ENCODE measurements at places on chromosomes 12 and 14.

GRCh38 chr12:129862561-129863175 lies 41.2 kb downstream of the TMEM132D start:
- DNase-seq, result no peak

GRCh38 chr12:31519511-31519910 lies 71.4 kb downstream of the DENND5B start:
- no peak for DNase-seq

GRCh38 chr12:104226672-104227071 lies 11.1 kb downstream of the TXNRD1 start:
- DNase-seq, result no peak

- peak; percentile 42 for DNase-seq
Measured at GRCh38 chr12:108633534-108634248, at the start of gene SELPLG. SELPLG (minus strand) TSS chr12:108633894; CDS start chr12:108624307, 9,587 bp downstream.

DNA sequence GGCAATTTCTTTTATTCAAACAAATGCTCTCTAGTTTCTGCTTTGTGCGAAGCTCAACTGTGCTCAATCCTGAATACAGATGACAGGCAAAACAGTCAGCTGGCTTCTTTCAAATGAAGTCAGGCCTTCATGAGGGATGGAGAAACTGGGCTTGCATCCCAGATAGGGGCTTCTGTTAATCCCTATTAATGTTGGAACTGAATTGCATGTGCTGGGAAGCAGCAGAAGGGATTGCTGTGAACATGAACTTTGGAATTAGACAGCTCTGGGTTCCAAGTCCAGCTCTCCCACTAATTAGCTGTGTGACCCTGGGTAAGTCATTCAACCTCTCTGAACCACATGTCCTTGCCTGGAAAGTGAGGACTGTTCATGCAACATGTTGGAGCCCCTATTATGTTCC lies 21.1 kb upstream of the CORO1C start:
- DNase-seq, result no peak

GRCh38 chr12:89693639-89694202 lies 14.9 kb downstream of the ATP2B1 start:
- no peak for DNase-seq

DNA sequence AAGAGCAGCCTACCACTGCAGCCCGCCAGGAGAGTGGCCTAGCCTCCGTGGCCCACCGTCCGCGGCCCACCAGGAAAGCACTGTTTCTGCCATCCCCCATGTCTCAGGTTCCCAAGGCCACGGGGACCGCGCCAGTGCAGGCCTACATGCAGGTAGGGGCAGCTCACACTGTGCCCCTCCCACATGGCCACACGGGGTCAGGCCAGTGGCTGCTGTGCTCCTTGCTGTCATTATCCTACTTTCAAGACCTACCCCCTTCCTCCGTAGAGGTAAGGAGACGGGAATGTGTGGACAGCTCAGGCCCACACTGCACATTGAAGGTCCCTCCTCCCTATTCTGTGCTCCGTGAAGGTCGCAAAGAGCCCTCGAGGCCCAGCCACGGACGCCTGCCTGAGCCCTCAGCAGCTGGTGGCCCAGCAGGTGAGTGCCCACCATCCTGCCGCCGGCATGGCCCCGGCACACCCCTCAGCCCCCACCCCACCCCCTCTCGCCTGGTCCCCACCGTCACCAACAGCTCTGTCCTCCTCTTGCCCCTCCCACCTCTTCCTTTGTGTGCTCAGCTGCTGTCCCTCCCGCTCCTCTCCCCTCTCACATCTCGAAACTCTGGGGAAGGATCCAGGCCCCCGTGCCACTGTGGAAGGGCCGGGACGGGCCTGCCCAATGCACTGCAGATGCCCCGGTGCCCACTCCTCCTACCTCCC lies 10.0 kb downstream of the DDX51 start:
- no peak for DNase-seq

DNA sequence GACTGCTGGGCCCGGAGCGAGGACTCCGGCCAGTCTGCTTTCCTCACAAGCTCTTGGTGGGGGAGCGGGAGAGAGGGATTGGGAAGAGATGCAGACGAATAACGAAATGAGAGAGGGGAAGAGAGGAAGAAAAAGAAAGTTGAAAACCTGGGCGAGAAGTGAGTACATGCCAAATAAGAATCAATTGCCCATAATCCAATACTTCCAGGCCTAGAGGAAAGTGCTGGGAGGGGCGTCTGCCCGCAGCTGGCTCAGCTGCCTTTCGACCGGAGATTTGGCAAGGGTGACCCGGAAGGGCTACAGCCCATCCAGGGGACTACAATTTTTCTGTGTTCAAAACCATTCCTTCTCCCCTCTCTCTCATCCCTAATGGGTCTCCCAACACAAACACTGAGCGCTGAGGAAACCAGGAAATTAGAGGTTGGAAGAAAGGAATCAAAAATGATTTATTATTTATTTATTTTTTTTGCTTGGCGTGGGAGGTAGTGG lies 4.9 kb downstream of the NKX2-1 start:
- no peak for DNase-seq

- no peak for DNase-seq
Measured at GRCh38 chr12:42482041-42482747, 107.4 kb downstream of the PRICKLE1 start.

GRCh38 chr14:21100931-21101330 lies at the start of gene TMEM253:
TMEM253 (plus strand) TSS chr14:21101066; CDS start chr14:21101344, 278 bp downstream.
- DNase-seq, result no peak

DNA sequence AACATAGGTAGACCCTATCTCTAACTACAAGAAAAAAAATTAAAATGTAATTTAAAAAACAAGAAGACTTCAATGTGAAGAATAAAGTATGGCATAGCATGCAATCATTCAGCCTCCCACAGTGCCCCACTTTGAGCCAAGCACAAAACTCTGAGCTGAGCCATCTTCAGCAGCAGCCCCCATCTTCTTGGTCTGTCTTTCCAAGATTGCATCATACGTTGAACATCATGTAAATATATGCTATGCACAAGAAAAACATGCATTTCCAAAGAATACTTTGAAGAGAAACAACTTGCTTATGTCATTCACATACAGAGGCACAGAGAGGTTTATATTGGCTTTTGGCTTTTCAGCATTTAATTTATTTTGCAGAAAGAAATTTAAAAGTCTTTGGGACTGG lies 105.8 kb upstream of the TMPO start:
- DNase-seq, result no peak

DNA sequence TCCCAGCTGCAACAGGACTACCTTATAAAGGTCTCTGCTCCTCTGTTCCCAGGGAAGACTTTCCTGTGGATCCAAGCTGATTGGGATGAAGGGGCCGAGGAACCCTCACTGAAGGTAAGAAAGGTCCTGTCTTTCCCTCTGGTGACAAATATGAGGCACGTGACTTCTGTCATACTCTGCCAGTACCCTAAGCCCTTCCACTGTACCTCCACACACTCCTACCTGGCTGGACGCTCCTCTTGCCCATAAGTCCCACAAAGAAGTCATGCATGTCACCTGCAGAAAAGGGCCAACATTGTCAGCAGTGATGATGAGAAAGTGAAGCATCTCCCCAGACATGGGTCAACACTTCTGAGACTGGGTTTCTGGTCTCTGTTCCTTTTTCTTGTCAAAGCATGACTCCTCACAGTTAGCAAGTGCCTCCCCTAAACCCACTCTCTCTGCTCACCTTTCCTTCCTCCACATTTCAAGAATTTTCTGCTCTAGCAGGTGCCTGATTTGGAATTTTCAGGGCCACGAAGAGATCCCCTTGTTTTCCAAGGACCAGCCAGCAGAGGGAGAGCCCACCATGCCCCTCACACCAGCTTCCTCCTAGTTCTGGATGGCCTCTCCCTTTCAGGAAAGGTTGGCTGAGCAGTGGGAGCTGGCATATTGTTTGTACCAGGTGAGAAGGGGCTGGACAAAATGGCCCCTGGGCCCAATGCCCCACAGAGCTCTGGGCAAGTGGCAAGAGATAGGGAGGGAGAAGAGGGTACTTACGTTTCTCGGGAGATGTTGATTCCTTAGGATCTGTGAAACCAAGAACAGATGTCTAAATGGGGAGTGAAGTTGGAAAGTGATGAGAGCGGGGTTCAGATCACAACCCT lies 3.5 kb downstream of the TAC3 start:
- DNase-seq, result no peak

DNA sequence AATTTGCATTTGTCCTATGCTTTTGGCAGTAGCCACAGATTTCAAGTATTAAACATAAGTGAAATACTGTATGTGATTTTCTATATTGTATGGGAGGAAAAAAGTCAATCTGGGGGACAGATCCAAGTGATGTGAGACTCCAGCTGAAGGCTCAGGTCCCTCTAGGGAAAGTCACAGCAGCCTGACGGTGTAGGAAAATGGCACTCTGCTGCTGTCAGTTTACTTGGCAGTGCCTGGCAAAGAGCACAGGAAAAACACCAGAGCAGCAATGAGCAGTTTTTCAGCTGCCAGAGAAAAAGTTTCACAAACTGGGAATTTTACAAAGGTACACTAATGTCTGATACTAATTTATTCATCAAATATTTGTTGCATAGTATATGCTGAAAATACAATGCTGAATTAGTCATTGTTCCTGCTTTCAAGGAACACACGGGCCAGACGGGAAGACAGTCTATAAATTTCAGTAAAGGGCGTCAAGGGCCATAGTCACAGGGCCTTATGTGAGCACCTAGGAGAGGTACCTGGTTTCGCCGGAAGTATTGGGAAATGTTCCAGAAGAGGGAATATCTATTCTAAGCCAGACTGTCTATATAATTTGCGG lies 66.2 kb upstream of the SLC38A2 start:
- no peak for DNase-seq

- DNase-seq, result no peak
Measured at GRCh38 chr12:108753976-108754375, 22.7 kb upstream of the CORO1C start.

GRCh38 chr12:69623970-69624369 lies 13.3 kb upstream of the LRRC10 start:
- DNase-seq, result no peak

- no peak for DNase-seq
Measured at GRCh38 chr14:103091041-103091882, 3.3 kb upstream of the EXOC3L4 start.

GRCh38 chr12:29167445-29167844 lies 18.4 kb downstream of the FAR2 start:
- DNase-seq, result no peak

DNA sequence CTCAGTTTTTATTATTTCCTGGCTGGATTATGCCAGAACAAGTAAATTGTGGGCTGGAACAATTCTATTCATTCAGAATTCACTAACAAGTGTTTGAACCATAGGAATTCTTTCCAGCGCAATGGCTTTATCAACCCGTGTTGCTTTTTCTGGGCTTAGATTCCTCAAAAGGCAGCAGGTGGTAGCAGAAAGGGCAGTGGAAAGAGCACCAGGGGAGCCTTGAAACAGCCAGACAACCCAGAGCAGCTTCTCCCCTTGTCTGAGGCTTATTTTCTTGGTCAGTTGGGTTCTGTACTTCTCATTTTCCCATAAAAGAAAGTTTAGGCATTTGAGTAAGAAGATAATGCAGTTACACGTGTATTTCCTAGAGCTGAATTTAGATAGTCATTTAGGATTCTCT lies 130.7 kb downstream of the OTOGL start:
- DNase-seq, result no peak

DNA sequence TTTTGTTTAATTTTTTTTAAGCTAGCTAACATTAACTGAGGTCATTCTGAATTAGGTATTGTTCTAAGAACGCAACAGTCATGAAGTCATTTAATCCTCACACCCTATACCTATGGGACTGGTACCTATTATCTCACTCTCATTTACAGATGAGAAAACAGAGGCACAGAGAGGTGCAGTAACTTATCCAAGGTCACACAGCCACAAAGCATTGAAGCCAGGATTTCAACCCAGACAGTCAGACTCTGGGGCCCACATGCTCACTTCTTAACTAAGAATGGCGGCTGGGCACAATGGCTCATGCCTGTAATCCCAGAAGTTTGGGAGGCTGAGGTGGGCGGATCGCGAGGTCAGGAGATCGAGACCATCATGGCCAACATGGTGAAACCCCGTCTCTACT lies 15.0 kb upstream of the DTX1 start:
- DNase-seq, result no peak

DNA sequence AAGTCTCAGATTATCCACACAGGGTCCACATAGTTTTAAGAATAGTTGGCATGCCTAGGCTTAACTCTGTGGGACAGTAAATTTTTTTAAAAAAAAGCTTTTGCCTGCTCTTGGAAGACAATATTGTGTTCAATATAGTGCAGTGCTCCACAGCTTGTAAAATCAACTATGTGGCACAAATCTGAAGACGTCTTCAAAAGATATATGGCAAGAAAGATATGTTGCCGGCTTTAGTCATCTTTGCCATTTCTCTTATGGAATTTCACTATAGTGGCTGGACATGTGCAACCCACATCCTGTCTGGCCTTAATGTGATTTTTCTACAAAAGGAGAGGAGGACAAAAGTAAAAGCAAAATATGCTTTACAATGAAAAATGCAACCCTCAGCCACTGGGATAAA lies 90.5 kb downstream of the MGST1 start:
- DNase-seq, result no peak

DNA sequence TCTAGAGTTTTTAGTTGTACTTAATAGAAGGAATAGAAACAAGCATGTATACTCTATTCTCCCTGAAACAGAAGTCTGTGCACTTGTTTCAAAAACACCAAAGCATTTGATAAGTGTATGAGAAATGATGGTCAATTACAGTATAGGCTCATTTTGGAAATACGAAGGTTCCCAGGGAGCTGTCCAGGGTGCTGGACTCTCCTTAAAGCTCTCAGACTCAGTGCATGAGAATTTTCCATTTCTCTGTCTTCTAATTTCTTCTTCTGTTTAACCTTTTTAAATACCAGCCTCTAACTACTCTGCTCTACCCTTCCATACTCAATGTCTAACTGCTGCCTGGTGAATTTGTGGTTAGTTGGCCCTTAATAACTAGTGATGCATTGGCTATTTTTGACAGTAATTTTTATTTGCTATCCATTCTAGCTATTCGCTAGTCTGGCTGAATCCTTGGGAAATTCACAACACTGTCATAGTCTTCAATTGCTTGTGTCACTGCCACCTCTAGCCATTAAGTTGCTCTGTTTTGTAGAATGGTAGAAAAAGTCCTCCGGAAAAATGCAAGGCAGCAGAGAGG lies 229.2 kb downstream of the NRXN3 start:
- DNase-seq, result no peak

- no peak for DNase-seq
Measured at GRCh38 chr12:68391937-68392336, 59.8 kb upstream of the MDM1 start.

DNA sequence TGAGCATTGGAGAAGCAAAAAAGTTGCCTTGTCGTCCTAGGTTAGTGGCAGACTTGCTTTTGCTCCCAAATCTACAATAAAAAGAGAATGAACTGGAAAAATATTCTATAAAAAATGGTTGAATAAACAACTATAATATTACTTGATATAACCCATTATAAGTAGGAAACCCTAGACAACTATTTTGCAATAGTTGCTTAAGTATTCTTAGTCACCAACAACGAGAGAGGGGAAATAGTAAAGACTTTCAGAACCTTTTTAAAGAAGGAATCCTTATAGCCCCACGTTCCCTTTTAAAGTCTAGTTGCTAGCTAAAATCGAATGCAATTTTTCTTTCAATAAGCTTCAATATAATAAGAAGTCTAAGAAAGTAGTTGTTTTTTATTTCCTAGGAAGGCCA lies 17.5 kb downstream of the AQP6 start:
- DNase-seq, result no peak

DNA sequence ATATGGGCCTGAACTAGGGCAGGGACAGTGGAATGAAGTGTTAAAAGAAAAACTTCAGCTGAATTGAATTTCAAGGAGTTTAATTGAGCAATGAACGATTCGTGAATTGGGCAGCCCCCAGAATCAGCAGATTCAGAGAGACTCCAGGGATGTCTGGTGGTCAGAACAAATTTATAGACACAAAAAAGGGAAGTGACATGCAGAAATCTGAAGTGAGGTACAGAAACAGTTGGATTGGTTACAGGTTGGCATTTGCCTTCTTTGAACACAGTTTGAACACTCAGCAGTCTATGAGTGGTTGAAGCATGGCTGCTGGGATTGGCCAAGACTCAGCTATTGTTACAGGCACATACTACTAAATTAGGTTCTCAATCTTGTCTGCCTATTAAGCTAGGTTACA lies 9.7 kb upstream of the TBPL2 start:
- DNase-seq, result no peak
